ENCODE measurements at places on chromosomes 11 and 22.

DNA sequence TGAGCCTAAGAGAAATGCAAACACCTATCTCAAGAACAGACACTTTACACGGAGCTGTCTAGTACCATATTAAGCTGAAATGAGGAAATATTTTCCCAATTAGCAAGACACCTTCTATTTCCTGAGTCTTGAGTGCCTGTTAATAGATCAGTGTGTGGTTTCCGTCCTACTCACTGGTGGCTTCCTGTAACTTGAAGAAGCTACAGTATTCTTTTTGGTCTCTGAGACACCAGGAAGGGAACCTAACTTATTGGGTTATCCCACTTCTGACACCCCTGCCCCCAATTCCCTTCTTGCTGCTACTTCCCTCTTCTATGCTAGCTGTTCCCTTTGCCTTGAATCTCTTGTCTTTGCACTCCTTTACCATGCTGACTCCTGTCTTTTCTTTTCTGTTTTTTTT is 92.7 kb downstream of the FDX1 start:
- DNase-seq: no peak

- no peak for DNase-seq
Observed at GRCh38 chr11:119839476-119840133, 110.6 kb upstream of the NECTIN1 start.

- DNase-seq: no peak
Observed at GRCh38 chr11:8832571-8833260, 78.3 kb upstream of the AKIP1 start.

DNA sequence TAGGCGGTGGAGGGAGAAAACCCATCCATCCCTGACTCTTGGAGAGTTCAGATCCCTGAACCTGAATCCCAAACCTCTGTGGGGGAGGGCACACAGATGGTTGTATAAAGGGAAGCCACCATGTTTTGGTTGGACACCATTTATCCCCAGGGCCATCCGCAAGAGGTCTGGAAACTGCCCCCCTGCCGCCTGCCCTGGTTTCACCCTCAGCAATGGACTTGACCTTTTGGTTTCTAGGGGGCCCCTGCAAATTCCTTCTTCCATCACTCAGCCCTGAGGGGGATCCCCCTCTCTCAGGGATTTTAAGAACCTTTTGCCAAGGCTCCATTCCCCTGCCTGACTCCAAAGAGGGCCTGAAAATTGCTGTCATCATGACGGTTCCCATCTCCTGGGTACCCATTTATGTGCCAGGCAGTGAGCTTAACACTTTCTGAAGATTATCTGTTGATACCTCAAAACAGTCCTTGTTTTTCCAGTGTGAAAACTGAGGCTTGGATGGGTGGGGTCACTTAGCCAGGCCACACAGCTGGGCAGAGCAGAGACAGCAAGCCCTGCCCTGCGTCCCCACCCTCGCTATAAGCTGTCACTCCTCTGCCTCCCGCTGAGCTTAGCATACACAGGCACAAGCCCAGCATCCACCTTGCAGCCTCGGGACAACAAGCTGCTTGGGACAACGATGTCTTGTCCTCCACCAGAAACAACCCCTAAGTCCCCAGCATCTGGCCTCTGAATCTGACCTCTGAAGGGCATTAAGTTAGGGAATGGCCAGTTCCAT is 33.2 kb upstream of the CRYBB3 start:
- no peak for DNase-seq

GRCh38 chr22:38925571-38926041 is 31.8 kb upstream of the APOBEC3A start:
- DNase-seq: no peak

GRCh38 chr11:1959786-1960185 is 12.7 kb downstream of the MRPL23 start:
- no peak for DNase-seq

GRCh38 chr11:69863544-69864200 is 44.5 kb upstream of the FGF3 start:
- no peak for DNase-seq

DNA sequence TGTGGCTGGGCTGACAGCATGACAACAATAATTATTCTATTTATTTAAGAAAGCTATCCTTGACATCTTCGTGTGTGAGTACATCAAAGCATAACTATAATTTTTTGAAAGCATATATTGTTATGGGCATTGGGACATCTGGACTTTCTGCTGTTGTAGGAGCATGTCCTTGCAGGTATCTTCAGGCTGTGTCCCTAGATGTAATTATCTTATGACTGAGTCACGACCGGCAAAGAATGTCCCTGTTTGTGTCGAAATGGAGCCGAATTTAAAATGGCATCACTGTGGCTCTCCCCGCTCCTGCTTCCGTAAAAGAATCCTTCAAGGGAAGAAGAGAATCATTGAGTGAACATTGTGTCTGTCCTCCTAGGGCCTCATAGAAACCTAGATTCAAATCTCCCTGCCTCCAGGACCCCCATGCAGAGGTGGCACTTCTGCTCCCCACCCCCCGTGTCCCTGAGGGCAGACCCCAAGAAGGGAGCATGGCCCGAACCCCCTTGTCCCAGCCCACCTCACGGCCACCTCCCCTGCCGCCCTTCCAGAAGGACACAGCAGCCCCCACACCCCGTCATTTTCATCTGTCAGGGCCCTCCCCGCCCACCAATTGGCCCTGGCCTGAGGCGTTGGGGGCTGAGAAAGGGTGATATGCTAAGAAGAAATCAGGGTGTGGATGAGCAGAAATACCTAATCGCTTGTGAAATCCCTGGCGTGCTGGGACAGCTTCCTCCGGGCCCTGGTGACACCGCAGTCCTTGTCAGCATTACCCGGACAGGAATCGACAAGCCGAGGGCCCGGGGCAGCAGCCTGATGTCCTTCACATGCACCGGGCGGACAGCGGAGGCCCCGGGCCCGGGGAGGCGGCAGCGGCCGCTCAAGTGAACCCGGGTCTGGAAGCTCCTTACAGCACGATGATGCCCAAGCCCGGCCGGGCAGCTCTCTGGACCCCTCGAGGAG is 48.6 kb upstream of the SLC22A12 start:
- DNase-seq: no peak

- no peak for DNase-seq
Observed at GRCh38 chr11:80103142-80103859, 662.5 kb upstream of the TENM4 start.

GRCh38 chr11:69121021-69121420 is 34.7 kb upstream of the SMIM38 start:
- DNase-seq: no peak

DNA sequence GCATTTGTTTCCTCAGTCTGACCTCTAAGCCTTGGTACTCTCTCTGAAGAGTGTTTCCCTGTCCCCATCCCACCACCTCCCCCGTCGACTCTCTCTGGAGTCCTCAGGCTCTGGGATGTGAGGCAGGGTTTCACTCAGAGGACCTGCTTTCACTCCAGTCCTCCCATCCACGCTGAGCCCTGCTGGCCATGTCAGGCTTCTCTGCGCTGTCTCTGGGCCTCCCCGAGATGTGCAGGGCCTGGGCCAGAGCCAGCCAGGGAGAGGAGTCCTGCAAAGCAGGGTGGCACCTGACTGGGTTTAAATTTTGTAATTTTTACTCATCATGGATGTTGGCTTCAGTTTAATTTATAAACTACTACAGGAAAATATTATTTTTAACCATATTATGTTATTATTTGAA is 3.3 kb downstream of the SCGB2A2 start:
- no peak for DNase-seq

GRCh38 chr22:45550416-45550815 is 47.7 kb downstream of the FBLN1 start:
- no peak for DNase-seq

- DNase-seq: no peak
Observed at GRCh38 chr11:70595452-70595851, 197.1 kb downstream of the CTTN start.

DNA sequence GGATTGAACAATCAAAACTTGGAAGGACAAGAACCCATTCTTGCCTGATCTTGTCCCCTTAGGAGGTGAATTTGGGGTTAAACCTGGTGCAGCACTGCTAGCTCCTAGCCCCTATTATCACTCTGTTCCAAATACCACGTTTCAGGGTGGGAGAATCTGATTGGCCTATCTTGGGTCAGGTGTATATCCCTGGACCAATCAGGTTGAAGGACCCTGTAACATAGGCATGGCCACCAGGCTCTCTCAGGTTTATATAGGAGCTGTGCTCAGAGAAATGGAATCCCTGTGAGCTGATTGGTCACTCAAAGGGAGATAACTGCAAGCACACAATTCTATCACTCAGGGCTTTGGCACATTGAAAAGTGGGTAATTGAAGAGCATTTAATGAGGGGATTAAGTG is 26.6 kb upstream of the AMPD3 start:
- no peak for DNase-seq

DNA sequence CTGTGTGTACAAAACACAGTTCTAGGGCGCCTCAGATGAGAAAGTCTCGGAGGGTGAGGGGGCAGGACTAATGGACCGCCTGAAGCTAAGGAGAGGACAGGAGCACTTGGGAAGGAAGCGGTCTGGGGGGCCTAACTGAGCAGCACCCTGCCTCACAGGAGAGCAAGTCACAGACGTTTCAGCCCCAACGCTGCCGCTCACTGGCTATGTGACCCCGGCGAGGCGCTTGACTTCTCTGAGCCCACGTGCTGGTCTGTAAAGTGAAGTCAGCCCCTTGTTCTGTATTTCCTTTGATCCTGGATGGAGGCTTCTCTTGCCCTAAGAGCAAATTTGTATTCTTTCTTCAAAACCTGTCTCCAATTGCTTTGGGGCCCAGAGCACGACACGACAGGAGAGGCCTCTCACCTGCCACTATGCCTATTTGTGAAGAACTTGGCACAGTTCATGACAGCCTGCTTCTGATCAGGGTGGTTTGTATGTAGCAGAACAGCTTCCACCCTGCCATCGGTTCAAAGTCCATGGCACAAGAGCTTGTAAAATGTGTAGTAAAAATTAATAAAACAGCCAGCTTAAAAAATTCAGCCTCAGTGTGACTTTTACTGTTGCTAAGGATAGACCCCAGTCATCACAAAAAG is 59.1 kb downstream of the WNT11 start:
- no peak for DNase-seq

DNA sequence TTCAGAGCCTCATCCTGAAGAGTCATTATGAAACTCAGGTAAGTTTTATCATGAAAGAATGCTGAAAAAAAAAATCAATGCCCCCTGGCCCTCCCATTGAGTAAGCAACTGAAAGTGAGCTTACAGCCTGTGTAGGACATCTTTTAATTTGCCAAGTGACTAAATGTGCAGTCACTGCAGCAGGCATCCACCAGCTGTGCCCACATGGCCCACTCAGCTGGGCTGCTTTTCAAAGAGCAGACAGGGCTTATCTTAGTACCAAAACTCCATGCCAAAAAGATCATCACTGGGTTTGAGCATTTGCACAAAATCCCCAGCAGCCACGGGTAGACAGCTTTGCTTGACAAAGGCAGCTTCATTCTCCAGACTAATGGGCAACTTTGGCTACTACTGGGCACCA is 709.7 kb downstream of the NTM start:
- no peak for DNase-seq

DNA sequence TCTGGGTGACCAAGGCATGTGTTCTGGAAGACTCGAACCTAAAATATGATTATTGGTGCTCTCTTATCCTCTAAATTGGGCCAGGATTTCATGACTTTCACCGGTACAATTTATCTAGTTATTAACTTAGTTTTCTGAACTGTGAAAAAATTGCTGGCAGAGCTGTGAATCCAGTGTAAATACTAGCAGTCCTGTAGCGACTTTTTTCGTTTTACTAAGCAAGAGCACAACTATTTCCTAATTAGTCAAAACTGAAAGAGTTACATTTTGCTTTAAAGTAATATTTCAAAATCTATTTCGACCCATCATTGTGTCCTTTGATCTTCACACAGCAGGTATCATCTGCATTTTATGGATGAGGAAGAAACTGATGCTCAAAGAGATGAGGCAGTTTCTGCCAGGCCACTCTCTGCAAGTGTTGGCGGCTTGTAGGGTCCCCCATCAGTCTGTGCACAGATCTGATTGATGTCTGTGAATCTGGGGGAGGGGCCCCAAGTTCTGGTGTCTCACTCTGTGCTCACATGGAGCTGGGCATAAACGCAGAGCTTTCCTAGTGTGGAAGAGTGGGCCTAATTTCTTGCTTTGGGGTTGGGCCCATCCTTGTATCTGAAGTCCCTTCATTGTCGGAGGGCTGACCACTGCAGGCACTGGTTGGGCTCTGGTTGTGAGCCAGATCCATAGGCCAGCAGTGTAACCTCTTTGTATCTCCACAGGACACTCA is 1.4 kb upstream of the TRMT2A start:
- DNase-seq: no peak

- DNase-seq: no peak
Observed at GRCh38 chr11:65429068-65429681, 6.6 kb downstream of the NEAT1 start.

DNA sequence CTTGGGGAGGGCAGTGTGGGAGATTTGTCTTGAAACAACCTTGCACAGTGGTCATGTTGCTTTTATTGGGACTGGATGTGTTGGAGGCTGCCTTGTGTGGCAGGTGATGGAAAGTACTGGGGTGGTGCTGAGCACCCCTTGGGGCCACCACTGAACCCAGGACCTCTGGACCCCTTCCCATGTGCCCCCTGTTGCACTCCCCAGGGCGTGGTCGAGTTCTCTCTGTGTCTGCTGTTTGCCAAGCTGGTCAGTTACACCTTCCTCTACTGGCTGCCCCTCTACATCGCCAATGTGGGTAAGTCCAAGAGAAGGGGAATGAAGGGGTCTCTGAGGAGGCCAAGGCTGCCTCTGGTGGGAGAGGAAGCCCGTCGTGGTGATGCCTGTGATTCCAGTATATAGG is 18.9 kb downstream of the SLC37A2 start:
- no peak for DNase-seq

DNA sequence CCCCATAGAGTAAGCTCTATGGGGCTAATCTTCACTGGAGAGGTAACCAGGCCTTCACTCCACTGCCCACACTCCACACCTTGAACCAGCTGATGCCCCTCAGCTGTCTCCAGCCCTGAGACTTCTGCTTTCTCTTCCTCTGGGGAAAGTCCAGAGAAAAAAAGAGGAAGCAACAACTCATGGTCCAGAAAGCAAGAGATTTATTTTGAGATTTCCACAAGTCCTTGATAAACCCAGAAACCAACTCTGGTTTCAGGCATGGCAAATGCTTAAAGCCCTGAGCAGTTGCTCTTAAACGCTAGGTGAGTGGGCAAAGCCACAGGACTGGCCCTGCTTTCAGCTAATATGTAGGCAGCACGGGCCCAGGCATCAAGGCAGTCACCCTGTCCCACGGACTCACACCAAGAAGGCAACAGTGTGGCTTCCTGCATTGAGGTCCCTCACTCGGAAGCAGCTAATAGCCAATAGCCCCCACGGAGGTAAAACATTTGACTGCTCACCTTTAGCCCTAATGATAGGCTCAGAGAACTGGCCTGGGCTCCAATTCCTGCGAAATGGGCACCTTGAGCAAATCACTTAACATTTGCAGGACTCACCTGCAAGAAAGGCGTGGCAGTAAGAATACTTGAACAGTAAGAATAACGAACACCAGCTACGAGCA is 4.3 kb downstream of the CYB561A3 start:
- no peak for DNase-seq
